ENCODE measurements at places on chromosomes 12 and 14.

GRCh38 chr12:5840944-5841343 lies 104.1 kb downstream of the ANO2 start:
- no peak for DNase-seq

- no peak for DNase-seq
Observed at GRCh38 chr14:21923820-21924219, 250.2 kb upstream of the OR4E1 start.

DNA sequence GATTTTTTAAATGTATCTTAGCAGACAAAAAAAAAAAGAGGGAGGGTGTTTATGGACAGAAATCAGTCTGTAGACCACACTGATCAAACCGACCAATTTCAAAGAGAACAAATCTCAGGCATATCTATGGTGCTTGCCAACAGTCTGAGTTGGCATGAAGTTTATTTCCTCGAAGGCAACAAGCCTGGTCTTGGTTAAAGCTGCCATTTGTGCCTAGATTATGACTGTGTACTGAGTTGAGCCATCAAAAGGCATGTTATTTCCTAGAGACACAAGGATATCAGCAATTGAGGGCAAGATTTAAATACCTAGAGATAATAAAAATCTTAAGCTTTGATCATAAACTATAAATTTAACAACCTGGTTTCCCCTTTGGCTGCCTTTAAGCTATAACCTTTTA lies 119.2 kb downstream of the SLC2A13 start:
- DNase-seq = no peak

- DNase-seq = no peak
Observed at GRCh38 chr12:116164250-116165035, 113.0 kb downstream of the MED13L start.

- DNase-seq = no peak
Observed at GRCh38 chr14:23365036-23365731, at the start of gene EFS. EFS (minus strand) TSS chr14:23365172; CDS start chr14:23365025, 147 bp downstream.

GRCh38 chr12:19744705-19745218 lies 305.5 kb downstream of the AEBP2 start:
- no peak for DNase-seq

DNA sequence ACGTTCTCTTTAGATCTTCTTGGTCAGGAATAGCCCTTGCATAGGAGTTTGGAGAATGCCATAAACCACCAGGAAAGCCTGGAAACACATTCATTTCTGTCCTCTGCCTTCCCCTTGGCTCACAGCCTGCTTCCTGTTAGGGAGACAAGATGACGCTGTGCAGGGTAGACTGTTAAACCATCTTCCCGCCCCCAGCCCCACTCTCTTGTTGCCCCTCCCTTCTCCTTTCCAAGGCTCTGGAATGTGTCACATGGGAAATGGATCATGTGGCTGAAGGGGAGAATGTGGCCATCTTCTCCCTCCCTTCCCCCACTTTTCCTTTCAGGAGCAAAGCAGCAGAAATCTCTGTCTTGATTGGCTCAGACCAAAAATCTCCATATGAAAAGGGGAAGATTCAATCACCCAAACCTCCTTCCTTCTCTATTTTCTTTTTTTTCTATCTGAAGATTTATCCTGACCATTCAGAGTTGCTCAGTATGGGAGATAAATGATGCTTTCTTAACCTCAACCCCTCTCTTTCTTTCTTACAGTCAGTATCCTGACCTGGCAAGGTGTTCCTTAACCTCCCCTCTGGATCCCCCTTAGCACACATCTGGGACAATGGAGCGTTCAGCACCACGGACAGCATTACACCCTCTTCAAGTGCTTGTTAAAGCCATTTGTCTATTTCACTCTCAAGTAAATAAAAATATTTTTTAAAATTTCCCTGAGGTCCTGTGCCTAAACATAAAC lies 11.4 kb downstream of the GPR19 start:
- DNase-seq = no peak

GRCh38 chr12:85273381-85274314 lies 6.4 kb upstream of the ALX1 start:
- no peak for DNase-seq

DNA sequence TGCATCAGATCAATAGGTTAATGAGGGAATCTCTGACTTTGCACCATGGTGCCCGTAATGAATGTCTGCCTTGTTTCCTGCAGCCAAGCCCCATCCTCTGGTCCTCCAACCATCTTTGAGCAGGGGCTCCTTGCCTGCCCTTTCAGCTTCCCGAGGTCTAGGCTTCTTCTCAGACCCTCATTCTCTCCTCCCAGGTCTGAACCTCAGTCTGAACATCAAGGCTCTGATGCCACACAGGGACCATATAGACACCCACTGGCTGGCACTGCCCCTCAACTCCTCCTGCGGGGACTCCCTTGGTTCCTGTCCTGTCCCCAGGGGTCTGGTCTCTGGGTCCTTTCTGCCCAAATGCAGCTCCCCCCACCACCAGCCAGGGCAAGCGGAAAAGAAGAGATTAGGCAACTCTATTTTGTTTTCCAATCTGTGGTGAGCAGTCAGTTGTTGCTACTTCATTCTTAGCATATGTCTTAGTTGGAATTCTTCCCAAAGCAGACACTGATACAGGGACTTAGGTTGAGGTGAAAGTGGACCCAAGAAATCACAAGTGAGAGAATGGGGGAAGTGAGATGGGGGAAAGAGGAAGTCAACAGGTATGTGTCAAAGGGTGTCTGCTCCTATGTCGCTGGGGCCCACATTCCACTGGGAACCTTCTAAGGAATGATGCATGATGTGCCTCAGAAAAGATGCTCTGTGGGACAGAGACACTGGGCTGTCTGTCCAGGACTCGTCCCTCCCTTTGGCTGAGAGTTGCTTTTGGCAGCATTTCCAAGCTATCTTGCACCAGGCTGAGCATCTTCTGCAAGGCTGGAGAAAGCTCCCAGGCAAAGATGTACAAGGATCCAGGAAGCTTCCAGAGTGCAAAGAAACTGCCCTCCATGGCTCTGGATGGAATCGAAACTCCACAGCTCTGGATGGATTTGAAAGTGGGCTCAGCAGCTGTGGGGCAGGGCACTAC lies 1096.5 kb upstream of the TMEM132C start:
- DNase-seq = no peak

GRCh38 chr12:71448150-71448581 lies 8.6 kb downstream of the LGR5 start:
- DNase-seq = no peak

DNA sequence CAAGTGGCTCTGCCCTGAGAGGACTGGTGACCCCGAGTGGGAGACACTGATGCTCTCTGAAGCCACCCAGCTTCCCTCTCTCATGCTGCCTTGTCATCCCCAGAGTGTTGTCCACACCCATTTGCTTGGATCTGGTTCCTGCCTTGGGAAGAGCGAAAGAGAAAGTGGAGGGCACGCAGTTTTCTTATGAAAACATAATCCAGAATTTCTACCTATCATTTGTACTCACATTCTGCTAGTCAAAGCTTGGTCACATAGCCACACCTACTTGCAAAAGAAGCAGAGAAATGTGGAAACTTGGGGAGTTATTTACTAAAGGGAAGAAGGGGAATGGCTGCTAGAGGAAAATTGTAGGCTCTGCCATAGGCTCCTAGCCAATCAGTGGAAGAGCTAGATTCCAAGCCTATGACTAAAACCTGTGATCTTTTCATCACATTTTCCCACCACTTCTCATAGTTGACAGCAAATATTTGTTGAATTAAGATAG lies 326.3 kb downstream of the ZFP36L1 start:
- no peak for DNase-seq

DNA sequence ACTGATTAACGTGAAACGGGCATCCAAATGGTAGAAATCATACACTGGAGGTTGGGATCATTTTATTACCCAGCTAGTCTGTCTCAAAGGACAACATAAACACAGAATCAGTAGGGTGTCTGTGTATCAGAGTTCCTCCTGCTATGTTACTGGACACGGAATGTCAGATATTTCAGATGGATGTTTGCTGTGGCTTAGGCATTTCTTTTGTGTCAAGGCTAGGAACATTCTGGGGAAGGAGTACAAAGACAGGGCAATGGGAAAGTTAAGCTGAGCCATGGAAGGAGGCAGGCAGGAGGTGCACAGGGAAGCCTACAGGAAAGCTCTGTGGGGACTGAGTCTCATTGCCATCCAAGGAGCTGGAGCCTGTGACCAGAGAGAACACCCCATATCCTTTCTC lies 254.6 kb downstream of the C12orf75 start:
- no peak for DNase-seq

GRCh38 chr12:131928080-131928710 lies 881 bp upstream of the PUS1 start:
- no peak for DNase-seq

GRCh38 chr12:11555743-11556625 lies 93.5 kb upstream of the ETV6 start:
- no peak for DNase-seq

DNA sequence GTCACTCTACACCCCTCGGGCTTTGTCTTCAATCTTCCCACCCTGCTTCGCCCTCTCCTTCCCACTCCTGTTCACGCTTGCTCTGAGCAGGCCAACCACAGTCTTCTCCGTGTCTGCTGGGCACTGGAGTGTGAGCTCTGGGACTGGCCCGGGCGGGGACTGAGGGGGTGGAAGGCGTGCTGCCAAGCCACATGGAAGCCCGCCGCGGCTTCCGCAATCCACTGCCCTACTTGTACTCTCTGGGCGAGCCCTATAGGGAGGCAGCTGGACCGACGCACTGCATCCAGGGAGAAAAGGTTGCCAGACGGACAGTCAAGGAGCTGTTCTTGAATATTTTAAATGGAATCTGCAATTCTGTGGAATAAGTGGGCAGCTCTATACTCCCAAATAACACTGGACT lies 24.8 kb downstream of the GOLGA3 start:
- DNase-seq = no peak

DNA sequence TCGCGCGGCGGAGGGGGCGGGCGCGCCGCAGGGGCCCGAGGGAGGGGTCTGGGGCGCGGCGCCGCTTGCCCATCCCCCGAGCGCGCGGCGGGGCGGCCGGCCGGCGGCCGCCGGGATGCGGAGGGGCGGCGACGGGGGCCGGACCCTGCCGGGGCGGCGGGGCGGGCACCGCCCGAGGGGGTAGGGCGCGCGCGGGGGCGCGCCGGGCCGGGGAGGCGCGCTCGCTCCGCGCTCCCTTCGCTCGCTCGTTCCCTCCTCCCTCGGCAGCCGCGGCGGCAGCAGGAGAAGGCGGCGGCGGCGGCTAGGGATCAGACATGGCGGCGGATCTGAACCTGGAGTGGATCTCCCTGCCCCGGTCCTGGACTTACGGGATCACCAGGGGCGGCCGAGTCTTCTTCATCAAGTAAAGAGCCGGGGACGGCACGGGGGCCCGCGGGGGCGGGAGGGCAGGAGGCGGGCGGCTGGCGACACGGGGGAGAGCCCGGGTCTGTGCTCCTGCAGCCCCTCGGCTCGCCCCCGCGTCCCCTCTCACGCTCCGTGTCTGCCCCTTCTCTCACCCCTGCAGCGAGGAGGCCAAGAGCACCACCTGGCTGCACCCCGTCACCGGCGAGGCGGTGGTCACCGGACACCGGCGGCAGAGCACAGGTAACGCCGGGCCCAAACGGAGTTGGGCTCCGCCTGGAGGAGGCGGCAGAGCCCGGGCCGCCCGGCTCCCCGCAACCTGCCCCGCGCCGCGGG lies at the start of gene PLEKHA5:
Gene PLEKHA5, plus strand, starts transcription at position 248 of the 738 bp plus-strand sequence. Its CDS starts 67 bp downstream, at position 315.
- DNase-seq = peak; percentile 74

GRCh38 chr14:29895591-29896083 lies 32.0 kb downstream of the PRKD1 start:
- DNase-seq = peak; percentile 10

GRCh38 chr14:33542338-33543287 lies 408.3 kb downstream of the EGLN3 start:
- no peak for DNase-seq

- DNase-seq = no peak
Observed at GRCh38 chr12:31491241-31491794, 99.6 kb downstream of the DENND5B start.

- DNase-seq = no peak
Observed at GRCh38 chr12:65099182-65099581, 21.9 kb downstream of the WIF1 start.

- DNase-seq = no peak
Observed at GRCh38 chr14:61472801-61473376, 151.5 kb downstream of the PRKCH start.

GRCh38 chr12:65045269-65045668 lies 75.8 kb downstream of the WIF1 start:
- no peak for DNase-seq

DNA sequence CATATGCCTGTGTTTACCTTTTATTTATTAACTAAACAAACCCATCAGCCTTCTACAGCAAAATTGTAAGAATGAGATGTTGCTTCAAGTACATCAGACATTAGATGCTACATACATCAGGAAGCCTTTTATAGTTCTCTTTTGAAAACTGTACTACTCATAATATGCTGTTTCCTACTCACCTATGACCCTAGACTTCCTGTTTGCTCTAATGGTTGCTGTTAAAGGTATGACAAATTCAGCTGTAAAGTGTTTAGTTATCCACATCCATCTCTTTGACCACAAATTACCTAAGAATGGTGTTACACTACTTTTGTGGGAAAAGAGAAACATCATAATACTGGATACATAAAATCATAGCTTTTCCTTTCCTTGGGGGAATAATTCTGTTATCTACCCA lies 220.0 kb downstream of the RAD51B start:
- no peak for DNase-seq

- DNase-seq = no peak
Observed at GRCh38 chr12:14157088-14157747, 175.8 kb upstream of the GRIN2B start.

DNA sequence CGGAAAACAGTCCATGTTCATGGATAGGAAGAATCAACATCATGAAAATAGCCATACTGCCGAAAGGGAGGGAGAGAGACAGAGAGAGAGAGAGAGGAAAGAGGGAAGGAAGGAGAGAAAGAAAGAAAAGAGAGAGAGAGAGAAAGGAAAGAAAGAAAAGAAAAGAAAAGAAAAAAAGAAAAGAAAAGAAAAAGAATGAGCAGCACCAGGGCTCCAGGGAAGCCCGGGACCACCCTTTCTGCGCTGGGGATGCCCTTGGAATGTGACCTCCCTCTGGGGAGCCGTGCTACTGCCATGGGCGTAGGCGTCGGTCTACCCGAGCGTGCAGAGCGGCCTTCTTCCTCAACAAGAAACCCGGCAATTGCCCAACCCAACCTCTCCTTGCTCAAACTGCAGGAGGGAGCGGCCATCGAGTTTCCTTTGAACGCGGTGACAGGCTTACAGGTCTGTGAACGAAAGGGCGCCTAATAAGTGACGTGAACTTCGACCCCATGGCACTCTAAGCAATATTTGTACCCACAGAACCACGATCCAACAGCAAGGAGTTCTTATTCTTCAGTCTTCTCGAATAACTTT lies 16.9 kb downstream of the OR6S1 start:
- DNase-seq = peak; percentile 48

GRCh38 chr12:6112004-6112403 lies 12.5 kb downstream of the VWF start:
- DNase-seq = no peak

GRCh38 chr14:77026166-77026929 lies 2.2 kb downstream of the IRF2BPL start:
- no peak for DNase-seq

GRCh38 chr14:94638961-94639817 lies 27.0 kb downstream of the SERPINA3 start:
- no peak for DNase-seq

- no peak for DNase-seq
Observed at GRCh38 chr12:5582541-5582940, 150.6 kb downstream of the NTF3 start.

Measured in HEK293T (cell line).